ENCODE measurements at places on chromosomes 6 and 20.

- no peak for DNase-seq
Measured at GRCh38 chr6:79249136-79249535, 14.7 kb upstream of the HMGN3 start.

DNA sequence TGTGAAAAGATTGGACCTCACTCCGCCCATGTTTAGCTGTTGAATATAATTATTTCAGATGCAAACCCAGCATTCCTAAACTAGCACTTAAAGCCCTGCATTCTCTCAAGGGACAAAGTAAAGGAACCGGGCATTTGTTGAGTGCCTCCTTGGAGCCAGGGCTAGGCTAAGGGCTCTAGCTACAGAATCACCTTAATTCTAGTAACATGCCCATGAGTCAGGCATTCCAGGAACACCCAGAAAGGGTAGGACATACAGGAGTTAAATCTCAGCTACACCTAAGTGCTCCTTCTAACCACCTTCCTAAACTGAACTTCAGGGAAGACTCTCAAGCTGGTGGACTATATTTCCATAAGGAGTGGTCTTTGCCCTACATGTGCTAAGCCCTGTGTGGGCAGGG, 89.4 kb downstream of the SLC24A3 start:
- no peak for DNase-seq

DNA sequence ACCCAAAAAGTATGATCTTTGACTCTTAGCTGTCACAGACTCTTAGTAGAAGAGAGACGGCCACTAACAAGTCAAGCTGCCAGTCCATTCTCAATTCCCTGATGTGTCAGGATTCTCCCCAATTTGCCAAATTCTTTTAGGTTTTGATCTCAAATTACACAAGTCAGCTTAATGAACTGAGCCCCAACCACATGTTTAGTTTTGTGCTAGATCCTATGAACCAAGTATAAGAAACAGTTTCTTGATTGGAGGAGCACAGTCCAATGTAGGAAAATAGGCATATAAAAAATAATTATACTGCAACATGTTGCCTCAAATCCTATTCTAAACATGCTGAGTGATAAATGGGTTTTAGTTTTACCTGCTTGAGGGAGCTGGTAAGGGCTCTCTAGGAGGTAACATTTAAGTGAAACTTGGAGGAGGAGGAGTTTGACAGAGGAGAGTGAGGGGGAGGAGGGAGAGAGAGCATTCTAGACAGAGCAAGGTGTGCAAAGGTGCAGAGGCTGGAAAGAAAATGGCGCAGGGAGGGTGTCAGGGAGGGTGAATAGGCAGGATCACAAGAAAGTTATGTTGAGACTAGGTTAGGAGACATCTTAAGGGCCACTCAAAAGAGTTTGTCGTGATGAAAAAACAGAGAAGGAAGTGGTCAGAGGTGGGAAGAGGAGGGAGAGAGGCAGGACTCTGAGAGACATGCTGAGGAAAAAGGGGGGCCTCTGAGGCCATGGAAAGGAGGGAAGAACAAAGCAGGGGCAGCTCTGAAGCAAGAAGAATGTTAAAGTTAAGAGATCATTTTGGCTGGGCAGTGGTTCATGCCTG, 22.8 kb upstream of the FAM83C start:
- DNase-seq, result no peak

- no peak for DNase-seq
Measured at GRCh38 chr6:73667798-73668197, 14.0 kb upstream of the SLC17A5 start.

DNA sequence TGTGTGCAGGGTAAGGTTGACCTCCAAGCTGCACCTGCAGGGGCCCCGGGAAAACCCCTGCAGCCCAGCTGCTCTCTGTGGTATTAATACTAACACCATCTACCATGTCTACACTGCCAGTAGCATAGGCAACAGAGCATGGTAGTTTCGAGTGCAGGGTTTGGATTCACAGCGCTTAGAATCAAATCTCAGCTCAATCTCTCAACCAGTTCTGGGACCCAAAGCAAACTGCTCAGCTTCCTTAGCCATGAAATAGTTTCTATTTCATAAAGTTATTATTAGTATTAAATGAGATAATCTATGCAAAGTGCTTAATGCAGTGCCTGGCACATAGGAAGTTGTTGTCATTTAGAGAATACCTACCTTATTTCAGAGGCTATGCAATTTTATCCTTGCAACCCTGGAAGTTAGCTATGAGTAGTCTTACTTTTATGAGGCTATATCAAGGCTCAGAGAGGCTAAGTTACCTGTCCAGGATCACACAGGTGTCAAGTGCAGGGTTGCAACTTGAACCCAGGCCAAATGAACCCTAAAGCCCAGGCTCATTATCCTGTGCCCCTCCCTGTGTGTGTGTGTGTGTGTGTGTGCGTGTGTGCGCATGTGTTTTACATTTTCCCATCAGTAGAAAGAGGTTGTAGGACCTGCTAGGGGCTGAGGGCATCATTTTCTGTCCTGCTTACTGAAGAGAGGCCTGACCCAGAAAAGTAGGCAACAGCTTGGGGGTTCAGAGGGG, 27.6 kb upstream of the MRPS18A start:
- DNase-seq, result no peak

GRCh38 chr6:162260027-162260426, 467.5 kb downstream of the PRKN start:
- no peak for DNase-seq

DNA sequence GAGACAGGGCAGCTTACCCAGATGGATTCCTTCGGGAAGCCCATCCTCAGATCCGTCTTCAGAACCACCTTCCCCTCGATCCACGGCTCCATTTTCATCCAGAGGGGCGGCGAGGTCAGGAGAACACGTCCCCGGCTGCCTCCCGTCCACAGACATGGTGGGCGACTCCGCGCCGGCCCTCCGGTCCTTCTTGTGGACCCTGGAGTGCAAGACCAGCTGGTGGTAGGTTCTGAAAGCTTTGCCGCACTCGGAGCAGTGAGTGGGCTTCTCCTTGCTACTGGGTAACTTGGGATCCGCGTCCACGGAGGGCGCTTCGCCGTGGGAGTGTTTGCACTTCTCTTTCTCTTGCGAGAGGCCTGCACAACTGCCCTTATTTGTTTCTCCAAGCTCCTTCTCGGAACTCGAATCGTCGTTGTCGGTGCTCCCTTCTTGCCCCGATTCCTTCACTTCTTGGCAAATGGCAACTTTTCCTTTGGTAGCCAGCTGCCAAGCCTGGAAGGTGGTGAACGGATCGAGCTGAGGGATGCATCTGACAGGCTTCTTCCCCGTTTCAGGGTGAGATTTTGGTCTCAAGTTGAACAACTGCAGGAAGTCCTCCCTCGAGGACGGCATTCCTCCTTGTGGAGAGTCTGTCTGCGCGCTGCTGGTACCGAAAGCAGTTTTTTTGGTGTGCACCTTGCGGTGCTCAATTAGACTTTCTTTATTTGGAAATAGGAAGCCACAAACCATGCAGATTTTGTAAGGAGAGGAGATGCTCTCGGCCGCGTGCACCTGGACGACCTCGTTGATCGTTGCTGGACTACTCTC, 12.0 kb downstream of the ZNF217 start:
- no peak for DNase-seq

- peak; percentile 4 for DNase-seq
Measured at GRCh38 chr6:144417681-144418080, 132.5 kb downstream of the UTRN start.

GRCh38 chr6:28125401-28125800, 992 bp downstream of the ZSCAN16 start:
- DNase-seq, result no peak

DNA sequence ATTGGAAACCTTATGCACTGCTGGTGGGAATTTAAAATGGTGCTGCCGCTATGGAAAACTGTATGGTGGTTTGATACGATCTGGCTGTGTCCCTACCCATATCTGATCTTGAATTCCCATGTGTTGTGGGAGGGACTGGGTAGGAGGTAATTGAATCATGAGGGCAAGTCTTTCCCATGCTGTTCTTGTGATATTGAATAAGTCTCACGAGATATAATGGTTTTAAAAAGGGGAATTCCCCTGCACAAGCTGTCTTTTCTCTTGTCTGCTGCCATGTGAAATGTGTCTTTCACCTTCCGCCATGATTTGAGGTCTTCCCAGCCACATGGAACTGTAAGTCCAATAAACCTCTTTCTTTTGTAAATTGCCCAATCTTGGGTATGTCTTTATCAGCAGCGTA, 4.9 kb downstream of the TAP2 start:
- no peak for DNase-seq

DNA sequence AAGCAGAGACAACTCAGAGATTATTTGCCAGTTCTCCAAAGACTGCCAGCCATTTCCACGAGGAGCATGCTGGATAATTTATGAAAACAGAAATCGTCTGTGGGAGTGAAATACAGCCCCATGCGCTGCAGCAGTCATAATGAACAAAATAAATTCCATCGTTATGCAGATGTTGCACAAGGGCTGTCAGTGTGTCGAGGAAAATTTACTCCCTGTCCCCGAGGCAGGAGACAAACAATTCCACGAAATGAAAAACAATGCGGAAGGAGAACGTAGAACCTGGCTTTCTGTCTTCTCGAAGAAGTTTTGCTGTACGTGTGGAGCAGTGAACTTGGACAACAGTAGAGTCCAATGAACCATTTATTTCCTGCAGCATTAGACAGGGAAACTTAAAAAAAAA, 399.4 kb downstream of the CD83 start:
- DNase-seq, result no peak

DNA sequence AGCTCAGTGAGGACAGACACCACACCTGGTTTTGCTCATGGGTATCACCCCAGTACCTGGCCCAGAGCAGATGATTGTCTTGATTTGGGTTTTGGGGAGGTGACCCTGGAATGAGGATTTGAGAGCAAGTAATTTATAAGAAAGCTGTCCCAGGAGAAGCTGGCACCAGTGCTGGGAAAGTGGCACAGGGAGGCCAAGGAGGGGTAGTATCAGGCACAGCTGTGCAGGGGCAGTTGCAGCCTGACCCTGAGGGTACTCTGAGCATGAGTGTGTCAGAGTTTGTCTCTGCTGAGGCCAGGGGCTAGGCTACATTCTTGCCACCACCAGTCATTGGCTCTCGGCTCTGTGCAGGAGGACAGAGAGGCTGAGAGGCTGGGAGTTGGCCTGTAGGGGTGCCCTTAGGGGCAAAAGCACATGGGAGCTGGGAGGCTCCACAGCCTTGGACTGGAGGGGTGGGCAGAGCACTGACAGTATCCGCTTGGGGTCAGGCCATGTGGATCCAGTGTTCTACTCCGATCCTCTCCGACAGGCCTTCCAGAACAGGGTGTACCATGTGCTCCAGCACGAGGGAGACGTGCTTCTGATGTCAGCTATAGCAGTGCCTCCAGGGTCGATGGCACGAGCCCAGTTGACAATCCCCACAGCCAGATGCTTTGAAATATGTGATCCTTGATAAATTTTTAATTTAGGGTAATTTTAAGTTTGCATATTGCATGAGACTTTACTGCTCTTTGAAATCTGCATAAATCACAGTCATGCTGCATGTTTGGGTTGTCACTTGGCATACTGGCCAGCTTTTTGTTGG, 121.3 kb downstream of the PHACTR3 start:
- DNase-seq, result no peak

- no peak for DNase-seq
Measured at GRCh38 chr6:12327391-12327790, 37.2 kb downstream of the EDN1 start.

DNA sequence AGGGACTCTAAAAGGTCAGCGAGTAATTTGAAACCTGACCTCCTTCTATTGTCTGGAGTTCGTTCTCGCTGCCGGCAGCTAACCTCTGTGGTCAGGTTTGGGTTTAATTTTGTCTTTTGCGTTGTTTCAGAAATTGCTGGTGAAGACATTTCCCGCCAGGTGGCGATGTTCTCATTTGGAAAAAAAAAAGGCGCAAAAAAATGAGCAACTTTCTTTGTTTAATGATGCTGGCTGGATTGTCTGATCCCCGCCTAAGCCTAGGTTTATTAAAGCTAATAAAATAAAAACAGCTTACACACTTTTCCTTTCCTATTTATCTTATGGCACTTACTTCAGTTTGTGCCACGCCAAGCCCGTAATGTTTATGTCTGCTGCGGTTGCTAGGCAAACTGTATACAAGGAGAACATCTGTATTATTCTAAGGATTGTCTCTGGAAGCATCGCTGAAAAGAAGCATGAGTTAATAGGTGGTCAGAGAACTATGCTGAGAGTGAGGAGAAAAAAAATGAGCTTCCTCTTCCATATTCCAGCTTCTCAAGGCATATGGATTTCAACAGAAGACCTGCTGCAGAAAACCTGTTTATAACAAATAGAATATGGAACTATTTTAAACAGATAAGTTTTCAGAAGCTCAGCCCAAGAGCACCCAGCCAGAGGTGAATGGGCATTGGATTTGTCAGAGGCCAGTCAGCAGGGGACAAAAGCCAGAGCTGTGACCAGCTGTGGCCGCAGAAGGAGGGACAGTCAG, 205.7 kb downstream of the DOK5 start:
- no peak for DNase-seq

- DNase-seq, result no peak
Measured at GRCh38 chr20:14817101-14817500, 479.7 kb upstream of the FLRT3 start.

DNA sequence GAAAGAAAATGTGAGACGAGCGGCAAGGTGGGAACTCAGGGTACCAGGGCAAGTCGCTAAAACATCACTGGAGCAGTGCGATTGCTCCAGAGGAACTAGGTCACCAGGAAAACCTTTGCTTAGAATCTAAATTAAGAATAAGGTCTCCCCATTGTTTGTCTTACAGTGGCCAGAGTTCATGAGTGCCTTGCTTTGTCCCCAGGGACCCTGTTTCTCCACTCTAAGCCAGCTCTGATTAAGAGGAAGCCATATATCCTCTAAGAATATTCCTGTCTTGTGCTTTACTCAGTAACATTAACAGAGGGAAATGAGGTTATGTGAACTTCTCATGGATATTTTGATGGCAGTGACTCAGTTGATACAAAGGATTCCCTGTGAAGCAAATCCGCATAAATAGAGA, 305.8 kb downstream of the CD83 start:
- no peak for DNase-seq
